NCI-H1694 (cell line): ENCODE measurements at places on chromosomes 5 and 9.

DNA sequence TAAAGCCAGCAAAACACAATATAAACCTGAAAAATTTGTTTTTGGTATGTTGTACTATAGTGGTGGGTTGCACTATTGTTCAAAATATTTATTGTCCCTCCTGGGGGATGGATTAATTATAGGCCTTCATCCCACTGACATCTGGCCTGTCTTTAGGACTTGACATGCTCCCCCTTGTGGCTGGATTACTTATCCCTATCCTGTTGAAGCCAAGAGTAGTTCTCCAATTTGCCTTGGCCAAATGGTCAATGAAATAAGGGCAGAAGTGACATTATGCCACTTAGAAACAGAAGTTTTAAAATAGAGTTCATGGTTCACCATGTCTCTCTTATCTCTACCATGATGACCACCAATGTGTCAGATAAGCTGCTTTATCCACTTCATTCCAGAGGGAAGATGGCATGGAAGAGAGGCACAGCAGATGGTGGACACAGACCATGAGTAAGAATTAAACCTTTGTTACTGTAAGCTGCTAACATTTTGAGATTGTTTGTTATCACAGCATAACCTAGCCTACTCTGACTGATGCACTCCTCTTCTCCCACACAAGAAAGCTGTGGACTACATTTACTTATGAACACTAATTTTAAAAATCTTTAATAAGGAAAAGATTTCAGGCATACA lies 29.2 kb upstream of the ARHGEF28 start:
- peak; percentile 1 for DNase-seq

GRCh38 chr5:11851416-11851815 lies 52.8 kb downstream of the CTNND2 start:
- no peak for DNase-seq

GRCh38 chr5:36526537-36526936 lies 79.9 kb upstream of the SLC1A3 start:
- DNase-seq, result no peak

DNA sequence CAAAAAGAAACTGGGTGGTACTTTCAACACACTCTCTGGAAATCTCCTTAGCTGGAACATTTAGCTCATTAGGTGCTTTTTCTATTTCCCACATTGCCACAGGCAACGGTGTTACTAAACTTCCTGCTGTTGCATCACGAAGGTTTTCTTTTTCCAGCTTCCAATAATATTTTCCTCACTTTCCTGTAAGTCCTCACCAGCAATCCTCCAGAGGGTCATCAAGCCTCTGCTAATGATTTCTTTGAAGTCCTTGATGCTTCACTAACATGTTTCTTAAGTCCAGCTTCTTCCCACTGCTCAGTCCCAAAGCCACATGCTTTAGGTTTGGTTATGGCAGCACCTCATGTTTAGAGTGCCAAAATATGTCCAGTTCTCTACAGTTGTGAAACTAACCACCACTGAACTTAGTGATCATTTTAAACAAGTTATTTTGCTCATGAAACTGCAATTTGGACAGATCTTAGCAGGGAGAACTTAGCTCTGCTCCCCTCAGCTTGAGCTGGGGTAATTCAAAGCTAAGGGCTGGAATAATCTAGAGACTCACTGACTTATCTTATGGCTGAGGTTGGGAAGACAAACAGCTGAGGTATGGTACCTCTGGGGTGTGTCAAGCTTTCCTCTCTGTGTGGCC lies 39.9 kb upstream of the RETREG1 start:
- no peak for DNase-seq

DNA sequence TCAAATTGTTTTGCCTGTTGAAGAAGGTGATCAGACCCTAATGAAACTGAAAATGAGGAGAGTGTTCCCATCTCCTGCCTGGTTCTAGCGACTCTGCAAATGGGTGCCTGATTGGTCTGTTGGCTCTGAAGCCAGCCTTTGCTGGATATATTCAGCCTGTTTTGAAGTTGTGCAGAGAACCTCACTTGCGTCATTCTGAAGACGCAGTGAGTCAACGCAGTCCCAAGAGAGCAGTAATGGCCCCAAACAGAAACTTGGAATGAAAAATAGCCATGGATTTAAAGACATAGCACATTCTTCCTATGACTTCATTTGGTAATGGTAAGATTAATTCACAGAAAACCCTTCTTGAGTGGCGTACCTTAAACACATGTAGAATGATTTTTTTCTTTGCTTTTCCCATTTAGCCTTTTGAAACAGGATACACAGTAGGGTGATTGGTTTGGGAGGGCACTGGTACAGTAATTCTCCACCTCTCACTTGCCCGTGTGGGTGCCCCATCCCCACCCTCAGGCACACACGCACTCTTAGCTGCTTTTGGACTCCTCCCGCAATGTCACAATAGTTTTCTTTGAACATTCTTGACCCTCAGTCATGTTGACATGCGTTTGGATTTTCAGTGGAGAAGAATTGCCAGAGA lies 54.1 kb upstream of the ABL1 start:
- DNase-seq, result no peak

- DNase-seq, result no peak
Observed at GRCh38 chr9:37949576-37949975, 45.6 kb upstream of the SLC25A51 start.

- DNase-seq, result no peak
Observed at GRCh38 chr9:94175669-94176068, 83.4 kb upstream of the ZNF169 start.

GRCh38 chr5:88144219-88145001 lies 124.2 kb downstream of the TMEM161B start:
- no peak for DNase-seq

- no peak for DNase-seq
Observed at GRCh38 chr5:126938466-126938865, 91.9 kb downstream of the MARCHF3 start.

GRCh38 chr9:114526807-114527206 lies 21.5 kb upstream of the WHRN start:
- no peak for DNase-seq

- no peak for DNase-seq
Observed at GRCh38 chr5:81486711-81487110, 92.8 kb upstream of the ACOT12 start.

GRCh38 chr5:82362636-82363035 lies 84.5 kb upstream of the RPS23 start:
- DNase-seq, result no peak

- no peak for DNase-seq
Observed at GRCh38 chr5:102231693-102232619, 64.1 kb downstream of the SLCO4C1 start.

DNA sequence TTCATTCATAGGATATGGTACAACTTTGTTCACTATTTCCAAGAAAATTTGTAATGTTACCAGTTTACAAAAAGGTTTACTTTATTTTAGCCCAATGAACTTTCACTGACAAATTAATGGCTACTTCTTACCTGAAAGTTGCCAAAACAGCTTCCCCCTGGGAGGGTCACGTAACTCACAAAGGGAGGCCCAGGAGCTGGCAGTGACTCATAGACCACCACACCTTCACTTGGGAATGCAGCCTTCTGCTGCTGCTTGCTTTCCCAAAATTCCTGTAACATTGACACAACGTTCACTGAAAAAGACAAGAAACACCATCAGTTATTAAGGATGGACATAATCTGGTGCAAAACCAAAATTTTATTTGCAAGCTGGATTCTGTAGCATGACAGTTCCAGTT lies 18.1 kb downstream of the LIX1 start:
- DNase-seq, result no peak

DNA sequence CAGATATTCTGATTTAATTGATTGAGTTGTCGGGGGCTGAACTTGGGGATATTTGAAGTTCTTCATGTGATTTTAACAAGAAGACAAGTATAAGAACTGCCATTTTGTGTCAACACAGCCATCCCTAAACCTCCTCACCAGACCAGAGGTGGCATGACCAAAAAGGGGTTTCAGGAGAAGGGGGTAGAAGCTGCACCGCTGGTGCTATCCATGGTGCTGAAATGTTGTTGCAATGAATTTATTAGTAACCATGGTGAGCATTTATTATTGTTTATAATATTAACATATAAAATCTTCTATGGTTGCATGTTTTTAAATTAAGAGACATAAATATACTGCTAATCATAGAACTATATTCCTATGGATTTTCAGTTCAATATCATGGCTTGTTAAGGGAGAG lies 72.3 kb downstream of the GNA14 start:
- DNase-seq, result no peak

- DNase-seq, result no peak
Observed at GRCh38 chr5:147310059-147310704, 75.4 kb downstream of the STK32A start.

- no peak for DNase-seq
Observed at GRCh38 chr5:140225396-140225795, 50.4 kb downstream of the CYSTM1 start.

GRCh38 chr9:73357607-73358006 lies 205.9 kb downstream of the ANXA1 start:
- no peak for DNase-seq

DNA sequence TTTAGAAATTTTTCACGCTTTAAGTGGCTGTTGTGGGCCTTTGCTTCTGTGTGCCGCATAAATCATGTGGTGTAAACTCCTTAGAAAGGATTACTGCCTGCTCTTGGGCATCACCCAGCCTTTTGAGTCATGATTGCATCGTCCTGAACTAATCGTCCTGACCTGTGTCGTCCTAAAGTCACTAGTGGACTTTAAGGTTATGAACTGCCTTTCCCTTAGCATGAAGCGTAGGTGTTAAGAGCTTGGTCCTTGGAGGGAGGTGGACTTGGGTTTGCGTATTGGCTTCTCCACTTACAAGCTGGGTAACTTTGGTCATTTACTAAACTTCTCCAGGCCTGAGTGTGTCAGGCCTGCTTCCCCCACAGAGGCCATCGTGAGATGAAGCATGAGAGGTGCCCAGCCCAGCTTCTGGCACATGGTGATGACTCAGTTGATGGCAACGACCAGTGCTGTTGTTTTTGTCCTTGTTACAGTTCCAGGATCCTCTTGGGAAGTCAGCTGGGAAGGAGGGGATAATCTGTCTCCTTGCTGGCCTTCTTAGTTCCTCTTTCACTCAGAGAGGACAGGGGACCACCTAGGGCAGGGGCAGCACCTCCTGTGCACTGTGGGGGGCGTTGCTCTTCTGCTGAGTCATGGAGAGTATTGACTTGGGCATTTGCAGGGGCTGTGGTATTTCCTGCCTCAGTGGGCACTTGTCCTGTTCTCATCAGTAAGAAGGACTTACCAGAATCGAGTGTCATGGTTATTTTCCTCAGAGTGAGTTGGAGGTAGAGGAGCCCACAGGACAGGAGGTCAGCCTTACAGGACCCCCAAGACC lies 54.2 kb upstream of the NCS1 start:
- DNase-seq, result no peak

DNA sequence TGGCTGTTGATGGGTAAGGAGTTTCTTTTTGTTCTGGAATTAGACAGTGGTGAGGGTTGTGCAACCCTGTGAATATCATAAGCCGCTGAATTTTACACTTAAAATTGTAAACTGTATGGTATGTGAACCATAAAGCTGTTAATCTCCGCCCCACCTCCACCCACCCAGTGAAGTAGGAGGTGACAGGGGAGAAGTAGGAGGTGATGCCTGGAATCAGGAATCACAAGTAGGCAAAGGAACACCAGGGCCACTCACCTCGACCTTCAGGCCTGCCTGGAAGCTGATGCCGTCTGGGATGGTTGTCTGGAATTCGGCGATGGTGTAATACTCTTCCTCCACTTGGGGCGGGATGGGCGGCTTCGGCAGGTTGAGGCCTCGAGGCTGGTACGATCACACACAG lies 62.3 kb upstream of the UBTD2 start:
- no peak for DNase-seq

DNA sequence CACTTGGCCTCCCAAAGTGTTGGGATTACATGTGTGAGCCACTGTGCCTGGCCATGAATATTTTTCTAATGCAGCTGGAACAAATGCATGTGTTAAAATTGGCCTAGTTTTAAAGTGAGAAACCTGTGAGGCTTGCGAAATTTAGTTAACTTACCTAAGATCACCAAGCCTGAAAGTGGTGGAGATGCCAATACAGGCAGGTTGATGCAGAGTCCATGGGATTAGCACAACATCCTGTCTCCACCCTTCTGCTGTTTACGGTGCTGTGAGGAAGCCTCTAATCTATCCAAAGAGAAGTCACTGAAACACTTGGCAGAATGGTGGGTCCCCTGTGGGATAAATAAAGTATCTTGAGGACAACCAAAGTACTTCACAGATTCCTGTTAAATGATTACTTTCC lies 98.2 kb downstream of the PCSK5 start:
- no peak for DNase-seq

DNA sequence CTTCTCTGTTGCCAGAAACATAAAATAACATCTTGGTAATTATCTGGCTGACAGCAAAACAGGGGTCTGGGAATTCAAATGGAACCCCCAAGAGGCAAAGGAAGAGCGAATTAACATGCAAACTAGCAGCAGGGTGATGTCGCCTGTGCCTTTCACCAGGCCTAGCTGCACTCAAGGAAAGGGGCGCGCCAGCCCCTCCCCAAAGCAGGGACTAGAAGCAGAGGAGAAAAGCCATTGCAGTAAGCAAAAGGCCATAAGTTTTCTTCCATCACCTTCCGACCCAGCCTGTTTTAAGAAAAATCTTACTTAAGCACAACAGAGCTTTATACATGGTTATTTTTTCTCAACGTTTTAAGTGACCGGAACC lies 539 bp downstream of the POC5 start:
- no peak for DNase-seq

DNA sequence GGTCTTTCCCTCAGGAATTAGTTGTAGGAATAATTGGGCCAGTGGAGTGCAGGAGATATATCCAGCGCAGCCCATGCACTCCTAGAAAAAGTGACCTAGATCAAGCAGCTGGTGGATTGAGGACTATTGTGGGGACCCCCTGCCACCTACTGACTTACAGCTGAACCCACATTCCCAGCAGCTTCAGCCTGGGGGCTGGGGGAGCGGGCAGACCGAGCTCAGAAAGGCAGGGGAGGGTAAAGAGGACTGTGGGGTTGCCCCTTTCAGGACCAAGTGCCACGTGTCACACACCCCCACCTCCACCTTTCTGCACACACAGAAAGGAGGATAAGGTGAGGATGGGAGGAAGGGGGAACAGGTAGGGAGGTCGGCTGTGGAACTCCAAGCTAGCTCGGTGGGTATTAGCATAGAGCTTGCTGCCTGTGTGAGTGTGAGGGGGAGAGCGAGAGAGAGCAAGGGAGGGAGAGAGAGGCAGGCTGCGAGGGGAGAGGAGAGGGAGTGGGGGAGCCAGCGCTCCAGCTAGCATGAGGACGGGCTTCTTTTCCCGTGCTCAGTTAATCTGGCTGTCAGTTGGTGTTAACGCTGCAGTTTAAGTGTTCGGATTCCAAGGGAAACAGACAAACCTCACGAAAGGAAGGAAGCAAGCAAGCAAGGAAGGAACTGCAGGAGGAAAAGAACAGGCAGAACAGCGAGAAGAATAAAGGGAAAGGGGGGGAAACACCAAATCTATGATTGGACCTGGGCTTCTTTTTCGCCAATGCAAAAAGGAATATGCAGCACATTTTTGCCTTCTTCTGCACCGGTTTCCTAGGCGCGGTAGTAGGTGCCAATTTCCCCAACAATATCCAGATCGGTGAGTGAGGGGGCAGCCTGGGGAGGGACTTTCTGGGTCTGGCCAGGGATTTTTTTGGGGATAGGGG lies at the start of gene GRIA1:
TSS of gene GRIA1 (plus strand) at position 553 of the 920 bp plus-strand sequence.
- peak; percentile 4 for DNase-seq
